ENCODE measurements at places on chromosomes 13 and 19. TPM values are rescaled to one million over a fixed set of nuclear protein-coding genes. Genes with fewer than 3 reads are reported as not detected.

GRCh38 chr13:36369268-36370107, 23.3 kb upstream of the SPART start:
- DNase-seq = no peak

PNMA8C gene
- 1.7 TPM for total RNA-seq

ZIM2 gene
- not detected for total RNA-seq

GRCh38 chr19:39759457-39760184, 19.0 kb upstream of the LEUTX start:
- DNase-seq = no peak

HNRNPA1L2 gene
- 7.3 TPM for total RNA-seq

ONECUT3 gene
- not detected for total RNA-seq

DNA sequence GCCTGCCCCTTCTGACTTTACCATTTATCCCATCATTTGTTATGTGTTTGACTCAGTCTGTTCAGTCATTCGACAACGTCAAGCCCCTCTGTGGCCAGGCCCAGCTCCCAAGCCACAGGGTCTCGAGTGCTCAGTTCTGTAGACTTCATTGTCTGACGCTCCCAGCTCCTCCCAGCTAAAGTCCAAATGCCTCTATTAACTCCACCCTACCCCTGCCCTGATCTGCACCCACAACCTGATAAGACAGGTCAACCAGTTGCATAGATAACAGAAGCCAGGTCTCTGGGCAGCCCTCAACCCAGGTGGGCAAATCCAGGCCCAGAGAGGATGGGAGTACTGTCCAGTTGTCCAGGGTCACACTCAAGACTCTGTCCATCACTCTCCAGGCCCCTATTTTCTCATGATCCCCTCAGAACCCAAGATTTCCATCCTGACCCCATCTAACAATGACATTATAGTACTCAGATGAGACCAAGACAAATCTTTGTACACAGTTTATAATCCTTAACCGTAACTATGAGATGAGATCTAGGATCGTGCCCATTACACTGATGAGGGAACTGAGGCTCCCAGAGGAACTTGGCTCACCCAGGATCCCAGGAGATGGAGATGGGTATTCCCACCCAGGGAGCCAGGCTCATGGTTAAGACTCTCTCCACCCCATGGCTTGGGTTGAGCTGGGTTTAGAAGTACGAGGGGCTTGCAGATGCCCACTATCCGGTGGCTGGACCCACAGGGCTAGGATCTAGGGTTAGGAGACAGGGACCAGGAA, 1.1 kb downstream of the TM6SF2 start:
- no peak for DNase-seq

GRCh38 chr13:80399340-80400163, 58.6 kb upstream of the SPRY2 start:
- no peak for DNase-seq

DNA sequence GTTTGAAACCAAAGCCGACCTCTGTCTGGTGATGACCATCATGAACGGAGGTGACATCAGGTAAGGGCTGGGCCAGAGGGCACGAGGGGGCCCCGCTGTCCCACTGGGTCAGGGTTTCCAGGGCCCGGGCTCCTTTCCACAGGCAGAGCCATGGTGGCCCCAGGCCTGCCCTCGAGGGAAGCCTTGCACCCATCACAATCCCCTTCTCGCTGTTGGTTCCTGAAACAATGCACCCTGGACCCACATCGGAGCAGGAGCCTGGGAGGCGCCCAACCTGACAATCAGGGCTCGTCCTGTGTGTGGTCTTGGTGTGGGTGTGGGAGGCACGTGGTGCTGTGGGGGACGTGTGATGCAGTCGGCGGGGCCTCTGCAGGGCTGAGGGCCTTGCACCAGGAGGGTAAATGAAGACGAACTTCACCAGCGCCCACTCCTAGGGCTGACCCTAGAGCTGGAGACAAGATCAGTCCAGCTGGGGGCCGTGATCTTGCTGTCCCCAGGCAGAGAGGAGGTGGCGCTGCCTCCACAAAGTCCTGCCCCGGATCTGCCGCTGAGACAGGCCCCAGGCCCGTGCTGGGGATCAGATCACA, 2.8 kb downstream of the GRK1 start:
- no peak for DNase-seq

CACNA1A gene
- total RNA-seq = 25.7 TPM

DNA sequence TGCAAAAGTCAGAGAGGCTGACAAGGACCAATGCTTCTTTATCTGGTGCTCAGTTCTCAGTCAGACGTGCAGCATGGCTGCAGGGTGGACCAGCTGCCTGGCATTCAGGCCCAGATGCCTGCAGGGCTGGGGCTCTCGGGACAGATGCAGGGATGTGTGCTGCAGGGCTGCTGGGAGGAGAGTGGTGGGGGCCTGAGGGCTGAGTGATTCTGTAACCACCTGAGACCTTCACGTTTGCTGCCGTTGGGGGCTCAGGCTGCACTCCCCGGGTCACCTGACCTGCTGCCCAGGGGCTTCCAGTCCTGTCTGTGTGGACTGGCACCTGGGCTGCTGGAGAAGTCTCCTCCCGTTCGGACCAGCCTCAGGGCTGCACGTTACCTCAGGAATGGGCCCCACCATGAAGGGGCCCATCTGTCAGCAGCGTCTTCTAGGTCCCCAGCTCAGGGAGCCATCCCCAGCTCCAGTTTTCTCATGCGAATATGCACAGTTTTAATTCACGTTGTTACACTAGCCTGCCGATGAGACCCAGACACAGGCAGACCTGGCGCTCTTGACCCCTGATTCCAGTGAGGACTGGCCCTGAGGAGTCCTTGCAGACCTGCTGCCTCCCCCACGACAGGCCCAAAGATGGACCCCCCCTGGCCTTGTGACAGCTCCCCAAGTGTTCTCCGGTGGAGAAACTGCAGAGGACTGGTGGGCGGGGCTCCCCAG, 16.9 kb downstream of the KCTD15 start:
- no peak for DNase-seq

GRCh38 chr13:26929971-26930730, 169.6 kb upstream of the GPR12 start:
- peak; percentile 56 for DNase-seq

- DNase-seq = no peak
Observed at GRCh38 chr19:48552406-48553322, 692 bp downstream of the SULT2B1 start.

ZNF100 gene
- 34.5 TPM for total RNA-seq

DNA sequence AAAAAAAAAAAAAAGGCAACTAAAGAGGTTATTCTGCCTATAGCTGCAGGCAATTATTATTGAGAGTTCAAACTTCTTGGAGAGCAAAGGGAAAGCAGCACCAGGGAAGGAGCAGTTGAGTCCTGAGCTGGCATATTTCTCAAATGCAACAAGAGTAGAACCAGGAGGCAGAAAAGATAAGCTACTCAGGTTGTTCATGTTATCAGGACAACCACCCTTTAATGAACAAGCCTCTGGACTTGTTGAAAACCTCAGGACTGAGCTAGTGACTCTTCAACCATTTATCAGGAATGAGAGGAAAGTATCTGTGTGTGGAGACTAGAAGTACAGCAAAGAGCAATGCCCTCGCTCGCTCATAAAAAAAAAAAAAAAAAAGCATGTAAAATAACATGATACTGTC, 183.0 kb downstream of the KCTD12 start:
- no peak for DNase-seq

DNA sequence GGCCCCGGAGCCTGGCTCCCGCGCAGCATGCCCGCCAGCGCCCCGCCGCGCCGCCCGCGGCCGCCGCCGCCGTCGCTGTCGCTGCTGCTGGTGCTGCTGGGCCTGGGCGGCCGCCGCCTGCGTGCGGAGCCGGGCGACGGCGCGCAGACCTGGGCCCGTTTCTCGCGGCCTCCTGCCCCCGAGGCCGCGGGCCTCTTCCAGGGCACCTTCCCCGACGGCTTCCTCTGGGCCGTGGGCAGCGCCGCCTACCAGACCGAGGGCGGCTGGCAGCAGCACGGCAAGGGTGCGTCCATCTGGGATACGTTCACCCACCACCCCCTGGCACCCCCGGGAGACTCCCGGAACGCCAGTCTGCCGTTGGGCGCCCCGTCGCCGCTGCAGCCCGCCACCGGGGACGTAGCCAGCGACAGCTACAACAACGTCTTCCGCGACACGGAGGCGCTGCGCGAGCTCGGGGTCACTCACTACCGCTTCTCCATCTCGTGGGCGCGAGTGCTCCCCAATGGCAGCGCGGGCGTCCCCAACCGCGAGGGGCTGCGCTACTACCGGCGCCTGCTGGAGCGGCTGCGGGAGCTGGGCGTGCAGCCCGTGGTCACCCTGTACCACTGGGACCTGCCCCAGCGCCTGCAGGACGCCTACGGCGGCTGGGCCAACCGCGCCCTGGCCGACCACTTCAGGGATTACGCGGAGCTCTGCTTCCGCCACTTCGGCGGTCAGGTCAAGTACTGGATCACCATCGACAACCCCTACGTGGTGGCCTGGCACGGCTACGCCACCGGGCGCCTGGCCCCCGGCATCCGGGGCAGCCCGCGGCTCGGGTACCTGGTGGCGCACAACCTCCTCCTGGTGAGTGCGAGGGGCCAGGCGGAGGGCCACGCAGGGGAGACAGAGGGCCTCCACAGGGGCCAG, at the start of gene KL:
Gene KL, plus strand, starts transcription at position 10 of the 909 bp plus-strand sequence. Its CDS starts 18 bp downstream, at position 28.
- DNase-seq = no peak

DNA sequence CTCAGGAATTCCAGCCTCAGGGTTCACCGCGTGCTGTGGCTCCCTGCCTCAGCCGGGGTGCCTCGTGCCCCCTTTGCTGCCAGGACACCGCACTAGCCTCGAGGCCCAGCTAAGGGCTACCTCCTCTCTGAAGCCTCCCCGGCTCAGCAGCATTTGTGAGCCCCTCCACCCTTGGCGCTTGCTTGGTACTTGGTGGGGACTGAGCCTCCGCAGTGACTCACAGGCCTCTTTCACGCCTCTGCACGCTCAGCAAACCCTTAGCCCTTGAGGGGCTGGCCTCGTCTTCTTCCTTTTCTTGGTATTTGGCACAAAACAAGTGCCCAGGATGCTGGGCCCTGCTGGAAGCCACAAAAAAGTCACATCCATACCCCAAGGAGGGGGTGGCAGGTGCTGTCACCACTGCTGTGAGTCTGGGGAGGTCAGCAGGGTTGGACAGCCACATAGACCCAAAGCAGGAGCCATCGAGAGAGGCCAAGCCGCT, 85.4 kb upstream of the TM9SF2 start:
- no peak for DNase-seq

REEP6 gene
- total RNA-seq = 13.4 TPM

DNA sequence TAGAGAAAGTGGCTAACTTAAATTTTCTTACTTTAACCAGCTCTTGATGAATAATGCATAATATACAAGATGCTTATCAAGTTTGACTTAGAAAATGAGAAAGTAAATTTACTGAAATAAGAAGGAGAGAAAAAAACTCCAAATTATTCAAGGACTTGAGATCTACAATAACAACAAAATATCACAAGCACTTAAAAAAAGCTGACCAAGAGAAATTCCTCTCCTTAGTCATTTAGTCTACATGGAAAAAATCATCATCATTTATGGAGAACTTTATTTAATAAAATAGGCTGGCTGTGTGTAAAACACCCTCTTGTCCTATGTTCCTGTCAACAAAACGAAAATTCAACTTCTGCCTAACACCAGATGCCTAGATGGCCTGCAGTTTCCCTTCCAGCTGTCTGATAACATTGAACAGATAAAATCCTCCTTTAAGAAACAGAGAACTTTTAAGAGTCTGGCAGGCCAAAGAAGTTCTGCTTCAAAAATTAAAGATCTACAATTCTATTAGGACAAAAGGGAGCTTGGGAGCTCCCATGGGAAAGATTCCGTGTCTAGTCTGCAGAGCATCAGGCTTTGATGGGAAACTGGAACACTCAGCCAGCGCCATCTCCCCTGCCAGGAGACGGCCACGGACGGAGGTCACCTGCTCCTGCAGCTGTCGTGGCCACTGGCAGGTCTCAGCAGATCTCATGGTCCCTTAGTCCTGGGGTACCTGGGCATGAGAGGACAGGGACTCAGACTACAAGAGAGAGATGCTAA, 37.9 kb upstream of the ATP11A start:
- no peak for DNase-seq

DNA sequence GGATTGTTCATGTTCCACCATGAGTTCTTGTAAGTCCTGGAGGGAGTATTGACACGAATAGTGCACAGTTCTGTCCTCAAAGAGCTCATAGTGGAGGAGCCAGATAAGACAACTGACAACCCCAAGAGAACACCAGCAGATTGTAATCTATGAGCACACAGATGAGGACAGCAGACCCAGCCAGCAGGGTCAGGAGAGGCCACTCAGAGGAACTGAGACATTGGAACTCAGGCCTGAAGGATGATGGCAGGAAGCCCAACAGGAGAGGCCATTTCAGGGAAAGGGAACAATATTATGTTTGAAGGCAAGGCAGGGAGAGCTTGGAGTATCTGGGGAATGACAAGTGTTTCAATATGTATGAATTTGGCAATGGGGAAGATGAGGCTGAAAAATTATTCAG, 63.7 kb upstream of the IPO5 start:
- no peak for DNase-seq

DNA sequence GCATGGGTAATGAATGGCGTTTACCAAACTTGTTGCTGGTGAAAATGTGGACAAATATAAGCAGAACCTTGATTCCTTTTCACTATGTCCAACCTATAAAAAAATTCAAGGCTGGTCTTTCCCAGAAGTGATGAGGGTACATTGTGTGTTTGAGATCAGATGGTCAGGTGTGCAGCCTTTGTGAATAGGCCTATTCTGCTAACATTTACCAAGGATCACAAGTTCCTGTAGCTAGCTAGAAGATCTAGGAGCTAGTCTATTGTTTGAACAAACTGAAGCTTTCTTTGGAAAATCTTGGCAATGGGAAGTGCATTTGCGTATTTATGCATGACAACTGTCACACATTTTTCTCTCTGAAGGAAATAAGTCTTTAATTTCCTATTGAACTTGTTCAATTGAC, 489.6 kb downstream of the KLF5 start:
- DNase-seq = no peak

- DNase-seq = no peak
Observed at GRCh38 chr13:77584106-77584505, 48.6 kb downstream of the SCEL start.

GRCh38 chr13:48009284-48009683, 8.2 kb upstream of the SUCLA2 start:
- DNase-seq = no peak

DNA sequence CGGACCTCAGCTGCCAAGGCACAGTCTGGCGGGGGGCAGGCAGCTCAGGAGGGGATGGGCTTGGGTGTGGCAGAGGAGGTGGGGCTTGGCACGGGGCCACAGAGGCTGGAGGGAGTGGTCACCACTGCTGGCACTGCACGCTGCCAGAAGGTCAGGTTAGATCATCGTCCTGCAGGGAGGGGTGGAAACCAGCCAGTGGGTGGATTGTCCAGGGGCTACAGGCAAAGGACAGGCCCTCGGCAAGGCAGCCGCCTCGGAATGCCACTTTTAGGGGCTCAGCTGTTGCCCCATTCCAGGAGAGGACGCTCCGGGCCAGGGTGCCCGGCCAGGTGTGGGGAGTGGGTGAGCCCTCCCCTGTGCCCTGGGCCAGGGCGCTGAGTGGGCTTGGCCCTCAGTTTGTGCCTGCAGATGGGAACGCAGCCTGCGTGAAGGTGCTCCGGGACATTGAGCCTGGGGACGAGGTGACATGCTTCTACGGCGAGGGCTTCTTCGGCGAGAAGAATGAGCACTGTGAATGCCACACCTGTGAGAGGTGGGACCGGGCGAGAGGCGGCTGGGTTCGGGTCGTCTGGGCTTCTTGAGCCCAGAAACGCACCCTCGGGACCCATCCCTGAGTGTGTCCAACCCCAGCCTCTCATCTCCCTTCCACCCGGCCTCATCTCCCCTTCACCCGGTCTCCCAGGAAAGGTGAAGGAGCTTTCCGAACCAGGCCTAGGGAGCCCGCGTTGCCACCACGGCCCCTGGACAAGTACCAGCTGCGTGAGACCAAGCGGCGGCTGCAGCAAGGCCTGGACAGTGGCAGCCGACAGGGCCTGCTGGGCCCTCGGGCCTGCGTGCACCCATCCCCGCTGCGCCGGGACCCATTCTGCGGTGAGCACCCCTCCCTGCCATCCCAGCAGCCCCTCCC, 6.4 kb downstream of the KMT5C start:
- no peak for DNase-seq

All from H1 (cell line).